Mesothelial cell of epicardium (in vitro differentiated cells): ENCODE measurements at places on chromosomes 1 and 21.

DNA sequence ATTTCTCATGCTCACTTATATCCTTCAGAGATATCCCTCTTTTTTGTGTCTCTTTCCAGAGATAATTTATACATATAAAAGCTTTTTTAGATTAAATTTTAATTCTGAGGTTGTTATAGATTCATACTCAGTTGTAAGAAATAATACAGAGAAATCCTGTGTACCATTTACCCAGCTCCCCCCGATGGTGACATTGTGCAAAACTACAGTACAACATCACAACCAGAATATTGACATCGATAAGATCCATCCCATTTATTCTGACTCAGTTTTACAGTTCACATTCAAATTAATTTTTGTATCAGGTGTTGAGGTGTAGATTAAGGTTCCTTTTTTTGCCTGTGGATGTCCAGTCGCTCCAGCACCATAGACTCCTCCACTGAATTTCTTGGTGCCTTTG, 14.3 kb downstream of the DMRTB1 start:
- DNase-seq, result no peak

- no peak for DNase-seq
Observed at GRCh38 chr1:99994496-99994895, 24.7 kb downstream of the SLC35A3 start.

GRCh38 chr1:43979528-43980254, 681 bp downstream of the B4GALT2 start:
- DNase-seq, result no peak

GRCh38 chr1:20443703-20444586, 42.1 kb downstream of the CAMK2N1 start:
- DNase-seq, result no peak

DNA sequence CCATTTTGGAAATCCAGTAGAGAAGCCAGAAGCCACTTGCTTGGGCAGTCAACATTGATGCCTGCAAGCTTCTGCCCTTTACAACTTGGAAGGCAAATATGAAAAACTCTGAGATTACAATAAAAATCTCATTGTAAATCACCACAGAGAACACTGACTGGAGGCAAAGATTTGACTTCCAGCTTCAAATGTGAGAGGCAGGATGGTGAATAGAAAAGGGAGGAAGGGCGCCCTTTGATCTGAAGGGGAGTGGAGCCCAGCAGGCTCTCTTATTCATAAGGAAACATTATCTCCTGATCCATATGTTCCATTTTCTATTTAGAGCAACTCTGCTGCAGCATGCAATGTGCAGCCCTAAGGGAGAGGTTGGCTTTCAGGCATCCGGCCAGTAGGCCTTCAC, 348.3 kb downstream of the AJAP1 start:
- no peak for DNase-seq

DNA sequence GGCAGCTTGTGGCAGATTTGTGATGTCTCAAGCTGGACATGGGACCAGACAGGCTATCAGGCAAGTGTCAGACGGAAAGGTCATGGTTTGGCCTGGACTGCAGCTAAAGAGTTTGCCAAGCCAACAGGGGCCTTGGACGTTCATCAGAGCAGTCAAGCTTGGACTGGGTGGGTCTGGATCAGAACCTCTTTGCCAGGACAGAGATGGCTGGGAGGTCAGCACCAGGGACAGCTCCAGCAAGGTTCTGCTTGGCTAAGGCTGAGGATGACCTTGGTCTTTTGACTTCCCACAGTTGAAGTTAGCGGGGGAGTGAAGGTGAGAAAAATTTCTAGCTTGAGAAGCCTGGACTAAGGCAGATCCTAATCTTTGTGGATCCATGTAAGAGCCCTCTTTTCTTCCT, 68.1 kb downstream of the GRIK3 start:
- no peak for DNase-seq
